Putamen (tissue), 1 donor: ENCODE measurements at places on chromosomes 6 and 20.
A peak's percentile ranks its signal among the peaks of the same experiment; 100 is the strongest.

DNA sequence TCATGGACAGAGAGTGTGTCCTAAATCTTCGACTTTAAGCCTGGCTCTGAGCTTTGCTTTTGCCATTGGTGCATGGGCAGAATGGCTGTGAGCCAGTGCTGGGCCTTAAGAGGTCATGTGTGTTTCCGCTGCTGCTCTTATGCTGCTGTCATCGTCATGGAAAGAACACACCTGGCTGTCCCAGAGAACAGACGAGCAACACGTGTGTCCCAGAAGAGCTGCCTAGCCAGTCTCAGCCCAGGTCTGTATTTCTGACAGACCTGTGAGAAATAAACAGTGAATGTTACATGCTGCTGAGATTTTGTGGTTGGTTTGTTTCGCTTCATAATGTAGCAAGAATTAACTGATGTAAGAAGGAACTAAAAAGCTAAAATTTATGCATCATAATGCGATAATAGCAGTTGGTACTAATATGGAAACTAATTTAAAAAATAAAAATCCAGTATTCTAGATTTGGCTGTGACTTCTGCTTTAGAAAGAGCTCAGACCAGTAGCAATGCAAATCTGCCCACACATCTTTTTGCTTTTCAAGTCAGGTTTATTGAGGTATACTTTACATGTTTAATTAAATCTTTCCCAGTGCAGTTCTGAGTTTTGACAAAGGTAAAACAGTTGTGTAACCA, 11.5 kb upstream of the SCP2D1 start:
- DNase-seq, result no peak

GRCh38 chr20:48406912-48407340, 420.9 kb downstream of the PREX1 start:
- DNase-seq, result peak; percentile 33

DNA sequence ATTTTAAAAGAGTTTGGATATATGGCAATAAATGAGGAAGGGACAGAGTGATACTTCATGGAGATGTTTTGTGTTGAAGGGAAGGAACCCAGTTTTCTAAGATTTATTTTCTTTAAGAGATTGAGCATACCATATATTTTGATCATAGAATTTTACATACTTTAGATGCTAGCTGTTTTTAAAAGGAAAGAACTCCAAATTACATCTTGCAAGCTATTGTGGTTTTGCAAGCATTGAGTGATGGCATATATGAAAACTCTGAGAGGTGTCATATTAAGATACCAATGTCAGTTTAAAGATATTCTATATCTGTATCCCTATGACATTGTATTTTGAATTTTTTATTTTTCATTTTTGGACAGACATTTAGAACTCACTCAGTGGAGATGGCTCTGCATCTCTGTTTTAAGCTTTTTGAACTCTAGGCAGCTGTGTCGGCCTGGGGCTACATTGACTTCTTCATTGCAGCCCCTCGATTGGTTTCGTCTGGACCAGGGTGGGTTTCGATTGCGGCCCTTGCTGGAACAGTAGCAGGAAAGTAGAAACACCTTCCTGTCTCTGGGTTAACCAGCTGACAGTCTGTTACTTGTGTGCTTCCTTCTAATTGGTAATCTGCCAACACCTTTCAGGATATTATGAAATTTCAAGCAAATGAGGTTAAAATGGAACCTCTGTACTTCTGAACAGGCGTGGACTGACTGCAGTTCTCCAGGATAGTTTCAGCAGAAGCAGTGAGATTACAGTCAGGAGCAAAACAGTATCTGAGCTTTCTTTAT, 14.0 kb downstream of the IGF2R start:
- no peak for DNase-seq

- no peak for DNase-seq
Measured at GRCh38 chr6:106693418-106693817, 64.0 kb downstream of the QRSL1 start.

- no peak for DNase-seq
Measured at GRCh38 chr6:12401200-12401599, 111.0 kb downstream of the EDN1 start.

GRCh38 chr6:155291291-155291690, 23.0 kb downstream of the TFB1M start:
- no peak for DNase-seq

- no peak for DNase-seq
Measured at GRCh38 chr6:108592371-108593337, 31.9 kb downstream of the FOXO3 start.

DNA sequence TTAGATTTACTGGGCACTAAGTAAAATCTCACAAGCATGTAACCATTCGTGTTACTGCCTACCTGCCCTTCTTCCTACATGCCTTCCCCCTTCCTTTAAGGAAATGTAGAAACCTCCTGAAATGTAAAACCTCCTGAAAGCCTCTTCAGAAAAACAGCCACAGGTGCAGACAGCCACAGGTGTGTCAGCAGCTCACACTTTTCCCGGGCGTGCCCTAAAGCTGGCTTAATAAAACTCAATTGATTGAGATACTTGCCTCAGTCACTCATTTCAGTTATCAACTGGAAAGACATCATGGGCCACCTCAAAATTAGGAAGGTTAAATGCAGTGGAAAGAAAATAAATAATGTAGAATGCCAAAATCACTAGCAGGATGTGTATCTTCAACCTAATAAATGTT, 23.1 kb upstream of the PBOV1 start:
- no peak for DNase-seq

GRCh38 chr6:154805288-154805911, 72.2 kb downstream of the SCAF8 start:
- DNase-seq, result peak; percentile 21

- no peak for DNase-seq
Measured at GRCh38 chr6:105651969-105652368, 249.1 kb upstream of the PREP start.

DNA sequence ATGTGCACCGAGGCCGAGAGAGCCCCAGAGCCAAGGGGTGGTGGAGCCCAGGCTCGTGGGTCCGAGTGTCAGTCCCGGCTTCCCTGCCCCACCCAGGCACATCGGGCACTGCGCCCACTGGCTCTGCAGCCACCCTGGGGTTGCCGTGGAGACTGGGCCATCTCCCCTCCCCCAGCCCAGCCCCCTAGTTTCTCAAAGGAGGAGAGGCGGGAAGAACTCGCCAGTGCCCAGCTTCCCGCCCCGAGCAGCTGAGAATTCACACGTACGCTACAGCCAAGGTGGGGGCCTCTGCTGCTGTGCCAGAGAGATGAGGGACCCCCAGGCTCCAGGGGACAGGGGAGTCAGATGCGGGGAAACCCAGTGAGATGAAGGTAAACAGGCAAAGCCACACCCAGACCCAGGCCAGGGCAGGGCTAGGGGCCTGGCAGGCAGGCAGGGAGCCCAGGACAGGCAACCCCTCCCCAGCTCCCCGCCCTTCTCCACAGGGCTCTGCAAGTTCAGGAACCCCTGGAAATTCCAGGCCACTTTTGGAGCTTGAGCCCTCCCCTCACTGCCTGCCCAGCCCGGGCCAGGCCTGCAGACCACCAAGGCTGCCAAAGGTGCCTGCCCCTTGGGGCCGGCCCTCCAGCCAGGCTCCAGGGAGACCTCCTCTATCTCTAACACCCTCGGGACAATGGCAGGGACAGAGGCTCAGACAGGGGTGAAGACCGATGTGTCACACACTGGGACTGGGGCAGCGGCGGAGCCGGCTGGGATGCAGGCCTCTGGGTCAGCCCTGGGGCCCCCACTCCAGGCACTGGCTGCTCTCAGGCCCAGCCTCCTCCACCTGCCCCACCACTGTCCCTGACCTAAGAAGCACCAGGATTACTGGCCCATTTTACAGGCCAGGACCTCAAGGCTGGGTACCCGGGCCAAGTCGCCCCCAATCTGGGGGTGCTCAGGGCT, 6.0 kb downstream of the LAMA5 start:
- no peak for DNase-seq

- DNase-seq, result no peak
Measured at GRCh38 chr6:162685586-162685985, 42.0 kb downstream of the PRKN start.

DNA sequence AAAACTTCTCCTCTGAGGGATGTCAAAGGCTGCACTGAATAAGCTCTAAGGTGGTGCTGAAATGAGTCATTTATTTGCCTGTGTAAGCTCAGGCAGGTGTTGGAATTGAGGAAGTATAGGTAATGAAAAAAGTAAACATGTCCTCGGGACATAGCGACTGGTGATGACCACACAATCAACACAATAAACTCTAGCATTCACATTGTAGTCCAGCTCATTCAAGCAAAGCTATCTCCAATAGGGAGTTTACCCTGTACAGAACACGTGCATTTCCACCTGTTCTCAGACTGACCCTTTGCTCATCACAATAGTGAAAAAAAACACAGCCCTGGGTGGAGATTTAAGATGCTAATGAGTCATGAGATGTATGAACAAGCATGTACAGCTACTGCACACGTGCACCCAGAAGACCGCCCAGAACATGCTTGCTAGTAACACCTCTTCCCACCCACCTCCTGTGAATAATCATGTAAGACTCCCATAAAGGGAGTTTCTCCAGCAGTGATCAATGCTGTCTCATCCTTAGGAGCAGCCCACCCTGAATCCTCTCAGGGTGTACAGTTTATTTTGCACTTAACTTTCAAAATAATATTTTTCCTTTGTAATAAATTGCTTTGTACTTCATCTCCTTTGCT, 33.0 kb upstream of the POU5F1 start:
- no peak for DNase-seq

GRCh38 chr6:121354764-121355163, 20.5 kb upstream of the TBC1D32 start:
- no peak for DNase-seq

GRCh38 chr20:53736122-53736756, 142.6 kb upstream of the ZNF217 start:
- no peak for DNase-seq

- DNase-seq, result no peak
Measured at GRCh38 chr20:19540392-19540791, 217.7 kb upstream of the RIN2 start.
